NCI-H2171 (cell line): ENCODE measurements at places on chromosomes 6 and 20.

- DNase-seq: no peak
Measured at GRCh38 chr6:8080362-8081151, 16.4 kb upstream of the BLOC1S5 start.

GRCh38 chr6:97459986-97460385 lies 177.0 kb upstream of the MMS22L start:
- no peak for DNase-seq

DNA sequence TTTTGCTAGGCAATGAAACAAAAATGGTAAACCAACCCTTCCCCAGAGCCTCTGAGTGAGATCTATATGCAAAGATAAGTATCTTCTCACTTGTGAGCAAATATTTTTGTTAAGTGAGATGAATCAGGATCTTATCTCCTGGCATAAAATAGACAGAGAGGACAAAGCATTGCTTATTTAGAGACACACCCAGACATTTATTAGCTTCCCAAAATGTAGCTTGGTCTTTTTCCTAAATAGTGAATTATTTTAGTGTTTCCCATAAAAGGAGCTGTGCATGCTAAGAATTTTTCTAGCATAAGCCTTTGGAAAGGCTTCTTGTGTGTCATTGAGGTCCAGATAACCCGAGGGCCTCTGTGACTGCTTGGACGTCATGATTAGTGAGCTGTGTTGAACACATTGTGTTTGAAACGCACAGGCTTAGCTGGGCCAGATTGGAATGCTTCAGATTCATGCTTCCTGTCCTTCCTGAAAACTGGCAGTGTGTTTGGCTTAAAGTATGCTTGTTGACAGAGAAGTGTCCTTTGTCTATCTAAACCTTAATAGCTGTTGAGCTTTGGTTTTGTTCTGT lies 16.5 kb downstream of the MTHFD1L start:
- no peak for DNase-seq

DNA sequence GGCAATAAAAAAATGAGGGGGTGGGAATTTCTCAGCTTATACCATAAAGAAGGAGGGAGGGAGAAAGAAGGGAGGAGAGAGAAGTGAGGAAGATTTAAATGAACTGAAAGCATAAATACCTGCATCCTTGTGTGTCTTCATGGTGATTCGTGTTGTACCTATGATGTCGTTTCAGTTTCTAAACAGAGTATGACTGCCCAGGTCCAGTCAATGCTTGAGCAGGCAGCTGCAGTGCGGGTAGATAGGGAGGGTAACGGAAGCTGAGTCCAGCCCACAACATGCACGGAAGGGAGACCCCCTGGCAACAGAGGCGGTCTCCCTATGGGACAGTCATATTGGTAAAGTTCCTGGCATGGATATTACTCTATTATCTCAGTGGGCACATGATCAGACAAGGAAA lies 184.5 kb downstream of the KIF16B start:
- no peak for DNase-seq

GRCh38 chr20:44068316-44069201 lies 118.4 kb downstream of the JPH2 start:
- DNase-seq: no peak

GRCh38 chr20:57257701-57258453 lies 8.6 kb downstream of the BMP7 start:
- no peak for DNase-seq

DNA sequence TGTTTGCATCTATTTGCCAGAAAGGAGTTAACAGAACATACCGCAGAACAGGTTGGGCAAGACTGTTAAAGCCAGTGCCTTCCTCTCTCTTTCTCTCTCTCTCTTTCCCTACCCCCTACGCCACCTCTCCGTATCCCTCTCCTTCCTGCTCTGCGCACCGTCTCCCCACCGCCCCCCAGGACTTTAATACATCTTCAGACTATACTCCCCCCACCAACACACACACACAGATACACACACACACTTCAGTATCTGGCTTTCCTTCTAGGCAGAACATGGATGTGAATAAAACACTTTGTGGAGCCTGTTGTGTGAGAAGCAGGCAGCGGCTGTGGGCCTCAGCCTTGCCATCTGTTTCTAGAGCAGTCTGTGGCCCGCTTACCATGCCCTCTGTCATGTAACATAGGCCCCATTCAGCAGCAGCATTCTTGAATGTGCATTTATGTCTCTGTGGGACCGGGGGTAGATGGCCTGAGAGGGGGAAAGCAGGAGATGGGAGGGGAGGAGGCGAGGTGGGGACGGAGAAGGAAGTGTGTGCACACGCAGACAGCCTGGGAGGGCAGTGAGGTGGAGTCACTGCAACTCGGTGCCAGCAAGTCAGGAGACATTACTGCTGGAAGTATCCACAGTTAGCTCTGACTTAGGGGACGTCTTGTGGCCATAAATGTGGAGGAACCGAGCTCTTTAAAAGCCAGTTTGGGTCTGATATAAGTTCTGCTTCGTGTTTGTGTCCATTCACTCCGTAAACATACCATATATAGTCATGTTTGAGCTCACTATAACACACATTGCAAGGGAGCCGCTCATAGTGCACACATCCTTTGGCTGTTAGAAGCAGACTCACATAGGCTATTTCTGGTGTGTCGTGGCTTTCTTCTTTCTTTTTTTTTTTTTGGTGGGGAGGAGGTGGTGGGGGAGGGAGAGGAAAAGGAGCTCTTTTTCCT lies 38.4 kb downstream of the RREB1 start:
- DNase-seq: no peak

DNA sequence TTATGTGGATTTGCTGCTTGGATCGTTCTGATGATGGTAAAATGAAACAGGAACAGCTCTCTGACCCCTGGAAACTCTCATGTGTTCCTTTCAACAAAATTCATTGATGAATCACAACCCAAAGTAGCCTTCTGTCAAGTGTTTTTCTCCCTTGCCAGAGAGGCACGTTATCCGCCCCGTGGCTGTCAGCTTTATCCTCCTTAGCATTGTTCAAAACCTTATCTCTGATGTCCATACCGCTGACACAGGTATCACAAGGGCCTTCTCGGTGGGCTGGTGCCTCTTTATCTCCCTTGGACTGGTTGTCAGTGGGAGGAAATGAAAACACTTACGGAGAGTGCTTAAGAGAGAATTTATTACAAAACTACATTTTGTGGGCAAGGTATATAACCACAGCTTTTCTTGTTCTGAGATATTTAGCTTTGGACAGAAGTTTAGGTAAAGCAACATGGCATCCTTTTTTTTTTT lies 84.9 kb downstream of the TIAM2 start:
- DNase-seq: no peak

DNA sequence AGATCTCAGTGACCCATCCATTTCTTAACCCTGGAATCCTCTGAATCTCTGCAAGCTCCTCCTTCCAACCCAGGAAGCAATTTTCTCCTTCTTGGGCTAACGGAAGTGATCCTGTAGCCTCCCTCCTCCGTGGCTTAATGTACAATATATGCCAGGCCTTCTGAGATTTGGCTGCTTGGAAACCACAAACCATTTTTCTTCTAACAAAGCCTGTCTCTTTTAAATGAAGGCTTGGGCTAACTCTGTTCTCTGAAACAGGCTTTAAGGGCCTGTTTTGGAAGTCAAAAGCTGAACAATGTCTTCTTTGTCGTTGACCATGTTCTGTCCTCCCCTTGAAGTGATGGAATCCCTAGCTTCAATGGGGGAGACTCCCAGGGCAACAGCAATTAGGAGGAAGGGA lies 14.9 kb downstream of the FYN start:
- DNase-seq: no peak

- DNase-seq: no peak
Measured at GRCh38 chr6:138258991-138259390, 40.7 kb upstream of the PBOV1 start.

DNA sequence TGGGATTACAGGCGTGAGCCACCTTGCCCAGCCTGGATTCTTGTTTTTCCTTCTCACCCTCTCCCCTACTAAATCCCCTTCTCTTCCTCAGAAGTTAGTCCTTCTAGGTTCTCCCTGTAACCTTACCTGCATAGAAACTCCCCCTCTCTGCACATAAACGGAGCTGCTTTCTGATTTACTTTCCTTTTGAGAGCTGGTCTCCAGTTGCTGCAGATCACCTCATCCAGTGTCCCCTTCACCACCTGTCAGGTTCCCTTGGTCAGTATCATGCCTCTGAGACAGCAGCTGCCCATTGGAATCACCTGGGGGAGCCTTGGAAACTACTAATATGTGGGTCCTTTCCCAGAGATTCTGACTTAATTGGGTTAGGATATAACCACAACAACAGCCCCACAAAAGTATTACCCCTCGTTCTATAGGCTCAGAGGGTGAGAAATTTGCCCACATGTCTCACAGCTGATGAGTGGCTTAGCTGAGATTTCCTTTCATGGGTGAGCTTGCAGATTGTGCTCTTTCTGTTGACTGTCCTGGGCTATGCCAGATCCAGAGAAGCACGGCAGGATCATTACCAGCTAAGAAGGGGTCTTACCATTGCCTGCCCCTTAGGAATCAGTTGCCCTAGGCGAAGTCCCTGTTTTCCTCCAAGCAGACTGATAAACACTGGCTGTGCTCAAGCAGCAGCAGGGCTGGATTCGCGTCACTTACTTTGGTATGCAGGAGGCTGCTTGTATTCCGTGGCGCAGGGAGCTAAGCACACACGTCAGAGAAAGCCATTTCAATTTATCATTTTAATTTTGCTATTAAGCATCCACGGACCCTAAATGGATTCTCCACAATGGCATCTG lies 51.3 kb downstream of the AKAP12 start:
- DNase-seq: no peak

- no peak for DNase-seq
Measured at GRCh38 chr6:57261926-57262325, 39.8 kb upstream of the RAB23 start.

- DNase-seq: no peak
Measured at GRCh38 chr20:62940875-62941274, 2.9 kb downstream of the GID8 start.
